ENCODE measurements at places on chromosomes 3 and 15.

GRCh38 chr3:140196970-140197369, 262.0 kb downstream of the CLSTN2 start:
- DNase-seq = no peak

DNA sequence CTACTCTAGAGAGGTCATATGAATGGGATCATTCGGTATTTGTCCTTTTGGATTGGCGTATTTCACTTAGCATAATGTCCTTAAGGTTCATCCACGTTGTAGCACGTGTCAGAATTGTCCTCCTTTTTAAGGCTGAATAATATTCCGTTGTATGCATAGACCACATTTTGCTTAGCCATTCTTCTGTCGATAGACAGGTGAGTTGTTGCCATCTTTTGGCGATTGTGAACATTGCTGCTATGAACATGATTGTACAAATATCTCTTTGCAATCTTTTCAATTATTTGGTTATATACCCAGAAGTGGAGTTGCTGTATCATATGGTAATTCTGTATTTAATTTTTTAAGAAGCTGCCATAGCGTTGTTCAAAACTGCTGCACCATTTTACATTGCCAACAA, 52.4 kb upstream of the GOLGA8J start:
- no peak for DNase-seq

DNA sequence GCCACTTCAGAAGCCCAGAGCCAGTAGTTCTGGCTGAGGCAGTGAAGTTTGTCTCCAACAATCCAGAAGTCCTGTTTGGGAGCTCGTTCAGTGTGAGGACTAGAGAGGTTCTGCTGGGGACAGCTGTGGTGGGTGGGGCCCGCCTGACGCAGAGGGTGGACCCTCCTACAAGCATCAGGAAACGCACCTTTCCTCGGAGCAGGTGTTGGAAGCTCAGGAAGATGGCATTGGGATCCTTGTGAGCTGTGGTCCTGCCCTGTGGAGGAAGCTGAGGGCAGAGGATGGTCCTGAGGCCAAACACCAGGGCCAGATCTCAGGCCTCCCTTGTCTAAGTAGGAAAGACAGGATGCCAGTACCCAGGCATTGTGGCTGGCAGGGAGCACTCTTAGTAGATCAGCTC, 5.1 kb downstream of the THPO start:
- DNase-seq = no peak

GRCh38 chr15:99211926-99212325, 37.5 kb downstream of the TTC23 start:
- no peak for DNase-seq

- no peak for DNase-seq
These were observed 240.4 kb downstream of the RBMS3 start for GRCh38 chr3:29521293-29521692.

GRCh38 chr3:9700536-9700935, 3.1 kb upstream of the CPNE9 start:
- no peak for DNase-seq

DNA sequence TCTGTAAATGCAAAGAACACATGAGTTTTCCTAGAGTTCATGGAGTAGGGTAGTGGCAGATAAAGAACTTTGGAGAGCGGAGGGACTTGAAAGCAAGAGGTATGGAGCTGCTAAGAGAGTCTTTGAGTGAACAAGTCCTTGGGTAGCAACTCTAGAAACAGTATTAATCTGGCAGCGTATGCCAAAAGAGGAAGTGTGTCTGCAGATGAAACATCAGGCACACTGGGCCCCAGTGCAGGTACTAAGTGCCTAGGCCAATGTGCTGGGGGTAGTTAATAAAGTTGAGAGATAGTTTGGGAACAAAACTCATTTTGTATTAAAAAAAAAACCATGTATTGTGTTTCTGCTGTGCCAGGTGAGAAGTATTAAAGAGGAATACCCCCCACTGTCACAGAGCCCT, 223.0 kb upstream of the STRIT1 start:
- DNase-seq = no peak

DNA sequence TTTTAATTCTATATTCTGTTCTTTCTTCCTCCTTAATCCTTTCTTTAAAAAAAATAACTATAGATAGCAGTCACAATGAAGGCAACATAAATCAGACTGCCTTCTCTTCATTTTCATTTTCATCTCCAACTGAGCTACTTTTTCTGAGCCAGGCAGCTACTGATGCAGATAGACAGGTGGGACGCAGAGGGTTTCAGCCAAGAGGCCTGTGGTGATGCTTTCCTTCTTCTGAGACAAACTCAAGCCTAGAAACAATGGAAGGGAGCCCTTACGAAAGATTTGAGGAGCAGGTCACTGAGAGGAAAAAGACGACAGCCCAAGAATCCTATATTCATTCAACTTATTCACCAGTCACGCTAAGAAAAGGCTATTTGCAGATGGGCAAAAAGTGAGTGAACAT, 220.0 kb upstream of the MLF1 start:
- no peak for DNase-seq

GRCh38 chr3:103976931-103977339, 1389.8 kb upstream of the ALCAM start:
- DNase-seq = peak; percentile 16

DNA sequence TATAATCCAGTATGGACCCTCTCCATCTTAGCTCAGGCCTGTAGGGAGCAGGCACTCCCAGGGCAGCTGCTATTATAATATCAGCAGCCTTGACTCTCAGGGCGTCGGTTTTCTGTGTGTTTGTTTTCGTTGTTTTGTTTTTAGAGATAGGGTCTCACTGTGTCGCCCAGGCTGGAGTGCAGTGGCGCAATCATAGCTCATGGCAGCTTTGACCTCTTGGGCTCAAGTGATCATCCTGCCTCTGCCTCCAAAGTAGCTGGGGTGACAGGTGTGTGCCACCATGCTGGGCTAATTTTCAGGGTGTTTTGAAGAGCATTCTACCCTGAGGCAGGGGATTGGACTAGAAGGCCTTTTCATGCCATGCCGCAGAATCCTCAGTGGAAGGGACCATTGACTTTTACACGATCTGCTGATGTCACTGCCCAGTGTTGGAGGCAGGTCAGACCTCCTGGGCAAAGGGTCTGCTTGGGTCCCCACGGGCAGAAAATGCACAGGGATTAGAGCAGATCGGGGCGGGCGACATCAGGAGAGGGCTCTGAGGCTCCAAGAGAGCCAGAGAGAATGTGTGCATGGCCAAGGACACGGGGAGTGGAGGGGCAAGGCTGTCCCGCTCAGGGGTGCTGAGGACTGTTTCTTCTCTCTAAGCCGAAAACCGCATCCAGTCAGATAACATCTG, 7.8 kb downstream of the MELTF start:
- DNase-seq = no peak

DNA sequence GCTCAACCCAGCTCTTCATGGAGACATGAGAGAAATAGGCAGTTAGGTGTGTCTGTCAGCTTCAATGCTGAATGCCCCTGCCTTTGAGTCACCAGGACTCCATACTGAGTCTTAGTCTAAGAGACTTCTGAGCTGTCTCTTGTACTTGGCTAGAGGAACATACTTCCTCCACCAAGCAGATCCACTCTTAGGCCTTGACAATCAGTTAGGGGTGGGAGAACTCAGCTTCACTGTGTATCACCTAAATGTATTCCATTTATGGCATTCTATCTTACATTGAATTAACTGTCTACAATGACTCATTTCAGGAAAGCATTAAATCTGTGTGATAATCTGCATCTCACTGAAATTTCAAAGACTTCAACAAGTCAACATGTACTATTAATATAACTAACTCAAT, 66.0 kb downstream of the STAC start:
- DNase-seq = peak; percentile 10

GRCh38 chr15:97903971-97904572, 56.4 kb upstream of the ARRDC4 start:
- DNase-seq = peak; percentile 47

DNA sequence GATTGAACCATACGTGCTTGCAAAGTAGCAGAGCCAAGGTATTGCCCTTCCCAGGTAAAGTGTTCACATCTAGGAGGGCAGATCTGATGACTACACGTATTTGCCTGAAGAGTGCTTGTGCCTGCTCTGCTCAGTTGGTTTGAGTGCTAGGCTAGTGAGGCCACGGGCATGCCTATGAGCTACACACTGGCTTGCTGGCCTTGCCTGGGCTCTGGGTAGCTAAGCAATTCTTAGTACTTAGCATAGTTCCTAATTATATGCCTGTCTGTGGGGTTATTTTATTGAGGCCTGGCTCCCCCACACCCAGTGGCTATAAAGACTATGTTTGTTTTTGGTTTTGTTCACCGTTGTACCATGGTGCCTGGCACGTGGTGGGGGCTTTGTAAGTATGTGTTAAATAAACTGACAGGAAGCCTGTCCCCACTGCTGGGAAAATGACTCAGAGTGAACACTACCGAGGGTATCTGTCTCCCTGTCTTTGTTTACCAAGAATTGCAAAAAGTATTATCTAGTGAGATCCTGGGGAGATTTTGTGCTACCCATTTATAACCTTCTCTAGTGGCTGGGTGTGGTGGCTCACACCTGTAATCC, 72.1 kb upstream of the ETV5 start:
- no peak for DNase-seq

DNA sequence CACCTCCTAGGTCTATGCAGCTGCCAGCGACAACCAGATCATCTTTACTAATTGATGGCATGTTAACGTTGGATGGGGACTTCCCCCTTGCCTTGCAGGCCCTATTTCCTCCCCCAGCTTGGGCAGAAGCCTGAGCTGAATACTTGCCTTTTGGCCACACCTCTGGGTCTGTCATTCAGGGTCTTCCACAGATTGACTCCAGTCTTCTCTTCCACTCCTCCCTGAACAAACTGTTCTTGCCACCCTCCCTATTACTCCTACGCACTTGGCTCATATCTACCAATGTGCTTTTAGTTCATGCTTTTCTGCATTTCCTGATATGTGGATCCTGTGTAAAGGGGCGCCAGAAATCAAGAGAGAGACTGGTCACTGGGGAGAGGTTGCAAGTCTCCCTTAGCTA, 73.5 kb downstream of the DNASE1L3 start:
- DNase-seq = no peak

DNA sequence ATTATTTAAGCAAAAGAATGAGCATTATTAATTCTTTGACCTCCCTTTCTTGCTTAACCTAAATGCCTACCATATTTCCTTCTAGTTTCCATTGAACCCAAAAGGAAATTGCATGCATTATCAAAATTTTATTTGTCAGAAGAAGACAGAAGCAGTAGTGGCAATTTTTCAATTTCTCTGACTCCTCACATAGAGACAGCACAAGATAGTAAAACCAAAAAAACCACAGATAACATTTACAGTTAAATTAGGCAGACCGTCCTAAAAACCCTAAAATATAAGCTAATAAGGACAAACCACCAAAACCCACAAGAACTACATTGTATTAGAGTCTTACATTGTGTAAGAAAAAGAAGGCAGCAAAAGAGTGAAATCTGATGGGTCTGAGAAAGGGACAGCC, 27.1 kb downstream of the GOLGB1 start:
- no peak for DNase-seq

DNA sequence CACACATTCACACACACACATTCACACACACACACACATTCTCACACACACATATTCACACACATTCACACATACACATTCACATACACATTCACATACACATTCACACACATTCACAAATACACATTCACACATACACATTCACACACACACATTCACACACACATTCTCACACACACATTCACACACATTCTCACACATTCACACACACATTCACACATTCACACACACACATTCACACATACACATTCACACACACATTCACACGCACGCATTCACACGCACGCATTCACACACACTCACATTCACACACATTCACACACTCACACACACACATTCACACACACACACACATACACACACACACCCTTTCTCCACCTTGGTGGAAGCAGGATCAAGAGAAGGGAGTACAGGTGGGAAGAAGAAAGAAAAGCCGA, 5.7 kb upstream of the HAPLN3 start:
- DNase-seq = no peak

DNA sequence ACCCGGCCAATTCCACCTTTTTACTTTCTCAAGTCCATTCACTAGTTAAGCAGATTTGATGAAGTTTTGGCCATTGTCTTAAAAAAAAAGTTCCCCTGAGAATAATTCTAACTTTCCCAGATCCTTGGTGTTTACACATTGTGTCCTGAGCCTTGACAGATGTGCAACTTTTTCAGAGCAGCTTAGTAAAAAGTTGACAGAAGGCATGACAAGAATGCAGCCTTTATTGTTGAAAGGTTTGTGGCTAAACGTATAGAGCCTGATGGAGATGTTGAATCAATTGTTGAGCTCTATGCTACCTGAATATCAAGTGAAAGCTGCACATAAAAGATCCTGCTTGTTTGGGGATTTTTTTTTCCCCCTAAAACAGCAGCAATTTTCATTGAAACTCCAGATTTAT, 75.3 kb upstream of the CMTM7 start:
- DNase-seq = no peak

DNA sequence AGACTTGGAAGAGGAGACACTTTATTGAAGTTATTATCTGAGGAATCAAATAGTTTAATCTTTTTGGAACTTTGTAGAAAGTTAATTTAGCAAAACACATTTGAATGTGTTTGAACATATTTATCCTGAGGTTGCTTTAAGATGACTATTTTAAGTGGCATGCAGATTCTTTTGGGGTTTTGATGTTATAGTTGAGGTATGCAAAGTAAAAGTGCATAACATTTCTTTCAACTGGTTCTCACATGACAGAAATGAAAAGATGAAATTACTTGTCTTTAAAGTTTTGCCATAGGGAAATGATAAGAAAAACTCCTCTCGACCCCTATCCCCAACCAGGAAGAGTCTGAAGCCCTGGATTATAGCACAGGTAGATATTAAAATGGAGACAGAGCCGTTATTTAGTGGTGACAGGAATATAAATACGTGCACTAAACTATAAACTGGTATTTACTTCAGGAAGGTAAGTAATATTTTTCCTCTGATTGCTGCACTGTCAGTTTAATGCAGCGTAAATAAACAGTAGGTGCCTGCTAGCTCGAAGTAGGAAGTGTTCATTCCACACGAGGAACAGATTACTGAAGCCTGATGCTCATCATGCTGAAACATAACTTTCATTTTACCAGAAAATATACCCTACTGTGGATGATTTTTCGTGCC, 15.1 kb upstream of the SATB1 start:
- peak; percentile 23 for DNase-seq

- no peak for DNase-seq
These were observed 613.6 kb downstream of the CADM2 start for GRCh38 chr3:85572426-85572825.

- no peak for DNase-seq
These were observed 8.1 kb downstream of the B2M start for GRCh38 chr15:44719293-44719999.

GRCh38 chr3:128458746-128459460, 7.8 kb downstream of the DNAJB8 start:
- no peak for DNase-seq
